ENCODE measurements at places on chromosomes 7 and 10.

DNA sequence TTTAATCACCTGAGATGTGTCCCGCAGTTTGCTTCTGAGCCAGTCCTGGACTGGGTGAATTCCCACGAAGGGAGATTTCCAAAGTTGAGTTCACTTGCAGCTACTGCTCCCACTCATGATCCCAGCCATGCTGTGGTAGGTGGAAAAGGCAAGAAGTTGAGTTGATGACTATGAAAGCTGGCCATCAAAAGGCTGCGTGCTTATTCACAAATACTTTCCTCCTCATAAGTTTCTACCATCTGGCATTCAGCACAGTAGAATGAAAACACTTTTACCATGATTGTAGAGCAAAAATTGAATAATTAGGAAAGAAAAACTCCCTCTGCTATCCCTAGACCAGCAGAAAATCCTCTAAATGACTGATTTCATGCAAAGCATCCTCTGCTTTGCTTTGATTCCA, 281.8 kb downstream of the INHBA start:
- DNase-seq: no peak

DNA sequence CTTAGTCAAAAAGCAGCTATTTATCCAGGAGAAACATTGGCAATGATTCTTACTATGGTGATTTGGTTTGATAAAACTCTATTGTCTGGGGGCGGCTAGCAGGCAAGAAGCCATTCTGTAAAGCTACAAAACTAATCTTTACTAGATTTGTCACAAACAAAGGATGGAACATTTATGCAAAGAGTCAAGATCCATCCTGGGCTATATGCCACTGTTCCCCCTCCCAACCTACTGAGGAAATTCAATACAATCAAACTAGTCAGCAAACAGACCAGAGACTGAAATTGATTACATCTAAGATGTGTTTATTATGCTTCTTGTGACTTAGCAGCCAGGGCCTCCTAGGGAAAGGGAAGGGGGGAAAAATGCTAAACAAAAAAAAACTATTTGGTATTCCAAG, 397.6 kb downstream of the GPAM start:
- DNase-seq: no peak

DNA sequence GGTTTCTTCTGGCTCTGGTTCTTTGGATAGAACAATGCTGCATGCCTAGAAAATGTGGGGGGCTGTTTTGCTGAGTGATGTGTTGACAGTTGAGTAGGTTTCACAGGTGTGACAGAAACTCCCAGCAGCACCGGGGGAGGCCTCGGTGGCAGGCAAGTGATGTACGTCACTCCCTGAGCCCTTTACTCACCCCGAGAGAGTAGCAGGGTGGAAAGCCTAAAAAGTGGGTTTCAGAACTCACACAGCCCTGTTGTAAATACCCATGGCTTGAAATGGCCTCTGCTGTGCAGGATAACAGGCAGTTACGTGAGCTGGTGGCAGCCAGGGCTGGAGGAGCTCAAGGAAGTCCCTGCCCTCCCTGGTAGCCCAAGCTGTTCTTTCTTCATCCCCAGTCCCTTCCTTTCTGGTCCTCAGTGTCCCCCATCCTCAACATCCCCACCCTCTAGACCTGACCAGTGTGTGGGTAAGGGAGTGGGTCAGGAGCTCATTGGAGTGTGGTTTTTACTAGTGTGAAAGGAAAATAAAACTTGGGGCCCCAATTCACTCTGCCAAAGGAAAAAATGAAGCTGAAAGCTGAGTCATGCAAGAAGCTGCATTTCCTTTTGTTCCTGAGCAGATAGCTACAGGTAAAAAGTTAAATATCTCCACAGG, 258.1 kb downstream of the STK31 start:
- DNase-seq: no peak

GRCh38 chr10:14838582-14839304, 637 bp downstream of the HSPA14 start:
- DNase-seq: no peak

GRCh38 chr7:87806150-87806549, 70.0 kb downstream of the SLC25A40 start:
- no peak for DNase-seq

- no peak for DNase-seq
Observed at GRCh38 chr7:43220250-43220649, 107.8 kb downstream of the HECW1 start.

DNA sequence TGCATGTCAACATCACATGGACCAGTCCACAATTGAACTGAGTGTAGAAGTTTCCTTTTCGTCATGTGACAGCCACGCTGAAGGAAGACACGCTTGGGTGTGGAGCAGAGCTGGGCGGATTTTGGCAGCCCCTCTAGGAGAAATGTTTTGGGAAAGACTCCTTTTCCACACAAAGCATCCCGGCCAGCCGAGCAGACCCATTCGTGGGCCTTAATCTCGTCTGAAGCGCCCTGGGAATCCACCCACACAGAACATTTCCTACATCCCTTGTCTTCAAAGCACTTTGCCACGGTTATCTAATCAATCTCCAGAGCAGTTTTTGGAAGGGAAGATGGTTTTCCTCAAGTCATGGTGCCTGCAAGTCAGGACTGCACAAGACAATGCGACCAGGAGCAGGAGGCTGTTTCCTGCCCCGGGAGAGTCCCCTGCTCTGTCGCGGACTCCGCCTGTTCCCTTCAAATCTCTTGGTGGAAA, 8.4 kb upstream of the IFT22 start:
- DNase-seq: no peak

- no peak for DNase-seq
Observed at GRCh38 chr10:17062955-17063484, 66.6 kb downstream of the CUBN start.

DNA sequence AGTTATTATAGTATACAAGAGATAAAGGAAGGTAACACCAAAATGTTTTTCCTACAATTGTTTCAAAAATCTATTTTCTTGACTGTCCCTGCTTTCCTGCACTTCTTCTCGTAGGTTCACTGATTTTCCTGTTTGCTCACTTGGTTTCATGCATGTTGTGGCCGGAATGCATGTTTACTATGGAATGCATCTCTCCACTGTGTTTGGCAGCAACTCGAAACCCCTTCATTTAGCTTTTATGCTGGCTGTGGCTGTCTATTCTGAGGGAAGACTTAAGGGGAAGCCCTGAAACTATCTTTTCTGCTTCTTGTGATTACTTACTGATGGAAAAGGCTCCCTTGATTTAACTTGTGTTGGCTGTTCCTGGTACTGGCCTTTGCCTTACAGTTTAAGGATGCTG, 120.3 kb downstream of the NRG3 start:
- DNase-seq: no peak

- DNase-seq: no peak
Observed at GRCh38 chr7:50205011-50205410, 99.5 kb upstream of the IKZF1 start.

- DNase-seq: no peak
Observed at GRCh38 chr10:43845121-43845520, 196.4 kb upstream of the ZNF32 start.

DNA sequence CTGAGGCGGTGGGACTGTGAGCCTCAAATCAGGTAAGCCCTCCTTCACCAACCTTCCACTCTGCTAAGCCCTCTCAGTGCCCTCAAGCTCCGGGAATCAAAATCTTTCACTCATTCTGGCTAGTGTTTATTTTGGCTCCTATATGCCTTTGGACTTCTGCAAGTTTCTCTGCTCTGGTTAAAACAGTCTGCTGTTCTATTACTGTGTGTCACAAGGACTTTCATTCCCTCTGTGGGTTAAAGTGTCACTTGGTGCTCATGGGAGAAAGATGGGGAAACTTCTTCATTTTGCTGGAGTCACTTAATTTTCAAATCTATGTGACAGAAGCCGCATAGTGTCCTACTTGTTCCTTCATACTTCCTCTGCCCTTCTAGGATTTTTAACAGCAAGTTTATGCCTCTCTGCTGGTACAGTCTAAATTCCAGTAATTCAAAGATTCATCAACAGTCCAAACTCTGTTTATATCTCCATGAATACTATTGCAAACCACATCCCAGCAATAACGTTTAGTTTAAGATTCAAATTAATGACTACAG, 61.3 kb downstream of the CD36 start:
- DNase-seq: no peak

DNA sequence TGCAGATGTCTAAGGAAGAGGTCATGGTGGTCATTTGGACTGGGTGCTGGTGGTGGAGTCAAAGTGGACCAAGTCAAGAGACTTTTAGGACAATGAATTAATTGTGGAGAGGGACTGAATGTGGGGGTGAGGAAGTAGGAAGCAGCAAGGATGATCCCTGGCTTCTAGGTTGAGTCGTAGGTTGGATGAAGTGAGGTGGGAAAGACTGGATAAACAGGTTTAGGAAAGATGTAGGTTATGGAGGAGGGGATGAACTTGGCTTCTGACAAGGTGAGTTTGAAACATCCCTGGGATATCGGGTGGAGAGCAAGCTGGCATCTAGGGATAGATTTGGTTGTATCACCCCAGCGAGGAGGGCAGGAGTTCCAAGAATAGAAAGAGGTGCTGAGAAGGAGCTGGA, 7.6 kb downstream of the SEMA4G start:
- DNase-seq: no peak

DNA sequence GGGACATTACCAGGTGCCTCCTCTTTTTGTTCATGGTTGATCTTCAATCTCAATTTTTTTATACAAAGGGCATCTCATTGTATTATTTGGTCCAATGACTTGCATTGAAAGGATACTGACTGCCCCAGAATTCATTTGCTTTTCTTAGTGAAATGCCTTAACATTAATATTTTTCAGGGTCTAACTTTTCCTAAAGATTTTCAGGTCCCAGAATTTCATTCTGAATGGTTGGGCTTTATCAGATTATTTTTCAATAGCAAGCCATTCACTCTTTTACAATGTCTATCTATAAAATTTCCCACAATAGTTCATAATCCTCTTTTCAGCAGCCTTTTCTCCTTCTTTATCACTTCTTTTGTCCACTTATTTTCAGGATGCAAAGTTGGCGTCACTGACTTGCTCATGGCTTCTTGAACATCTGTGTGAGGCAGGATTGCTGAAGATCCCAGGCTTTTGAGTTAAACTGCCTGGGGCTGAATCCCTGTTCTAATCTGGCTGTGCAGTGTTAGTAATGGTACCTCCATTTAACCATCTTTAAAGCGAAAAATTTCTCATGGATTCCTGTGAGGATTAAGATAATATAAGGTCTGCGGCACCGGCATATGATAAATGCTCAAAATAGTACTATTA, 131.7 kb upstream of the HDAC9 start:
- no peak for DNase-seq

GRCh38 chr10:8041992-8042720, 12.3 kb upstream of the GATA3 start:
- DNase-seq: no peak

GRCh38 chr10:119283387-119283786, 76.0 kb downstream of the GRK5 start:
- DNase-seq: no peak

DNA sequence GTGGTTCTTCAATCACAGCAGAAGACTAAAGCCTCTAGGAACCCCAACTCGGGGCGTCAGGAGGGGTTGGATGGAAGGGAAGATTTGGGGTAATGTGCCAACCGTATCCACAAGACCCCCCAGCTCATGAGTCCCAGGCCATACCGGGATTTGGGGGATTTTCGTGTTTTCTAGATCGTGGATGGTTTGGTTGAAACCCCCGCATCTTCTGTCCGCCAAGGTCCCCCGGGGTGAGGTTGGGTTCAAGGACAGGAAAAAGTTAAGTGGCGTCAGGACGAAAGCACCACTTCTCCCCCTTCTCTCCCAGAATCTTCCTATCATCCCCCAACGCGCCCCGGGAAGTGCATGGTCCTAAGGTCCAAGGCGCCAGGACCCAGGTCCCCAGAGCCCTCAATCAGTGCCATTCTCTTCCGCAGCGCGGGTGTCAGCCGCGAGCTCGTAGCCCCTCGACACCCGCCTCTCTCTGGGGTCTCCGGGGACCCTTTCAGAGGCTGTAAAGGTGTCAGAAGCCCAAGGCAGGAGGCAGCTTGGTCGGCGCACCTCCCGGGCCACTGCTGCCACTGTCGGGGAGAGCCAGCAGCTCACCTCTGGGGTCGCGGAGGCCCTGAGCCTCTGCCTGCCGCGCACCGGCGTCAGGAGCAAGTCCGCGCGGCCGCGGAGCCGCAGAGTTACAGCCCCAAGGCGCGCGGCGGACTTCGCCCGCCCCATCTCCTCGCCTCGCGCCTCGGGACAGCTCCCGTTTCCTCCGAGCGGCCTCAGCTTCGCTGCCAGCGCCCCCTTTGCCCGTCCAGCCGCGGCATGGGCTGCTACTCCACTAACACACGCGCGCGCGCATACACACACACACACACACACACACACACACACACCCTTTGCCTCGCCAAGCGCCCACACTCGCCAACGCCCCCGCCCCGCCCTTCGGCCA, 1.5 kb downstream of the MKX start:
- DNase-seq: no peak

DNA sequence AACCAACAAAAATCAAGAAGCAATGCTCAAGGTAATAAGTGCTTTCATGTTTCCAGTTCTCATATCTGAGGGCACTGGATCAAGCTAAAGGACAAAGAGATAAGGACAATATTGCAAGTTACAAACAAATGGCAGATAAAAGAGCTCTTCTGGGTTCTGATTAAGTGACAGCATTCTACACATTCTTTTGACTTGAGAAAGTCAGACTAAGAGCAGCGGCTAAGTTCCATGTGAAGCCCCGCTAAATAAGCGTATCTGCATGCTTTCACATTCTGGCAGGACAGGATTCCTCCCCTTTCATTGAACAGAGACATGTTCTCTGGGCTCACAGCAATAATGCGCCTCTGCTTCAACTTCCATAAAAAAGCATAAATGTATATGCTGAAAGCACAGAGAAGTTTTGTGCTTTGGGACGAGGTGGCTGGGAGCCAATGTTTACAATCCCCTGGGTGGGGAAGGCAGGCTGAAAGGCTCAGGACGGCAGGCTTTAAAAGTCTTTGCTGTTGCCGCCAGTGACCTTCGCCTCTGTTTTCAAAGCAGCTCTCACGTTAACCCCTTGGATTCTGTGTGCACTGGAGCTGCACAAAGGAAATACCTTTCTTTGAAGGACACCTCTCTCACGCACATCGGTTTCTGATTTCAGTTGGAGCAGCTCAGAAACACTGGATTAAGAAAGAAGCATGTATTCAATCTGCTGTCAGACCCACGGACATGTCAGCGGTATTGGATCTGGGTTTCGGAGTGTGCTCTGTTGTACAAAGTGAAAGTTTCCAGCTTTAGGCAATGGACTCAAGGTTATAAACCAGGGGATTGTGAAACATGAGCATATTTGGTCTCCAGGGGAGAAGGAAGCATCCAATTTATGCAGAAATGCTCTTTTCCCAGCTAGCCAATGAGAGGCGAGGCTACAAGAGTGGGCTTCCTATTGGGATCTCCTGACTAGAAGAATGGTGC, 105.4 kb upstream of the FAM133B start:
- DNase-seq: no peak

DNA sequence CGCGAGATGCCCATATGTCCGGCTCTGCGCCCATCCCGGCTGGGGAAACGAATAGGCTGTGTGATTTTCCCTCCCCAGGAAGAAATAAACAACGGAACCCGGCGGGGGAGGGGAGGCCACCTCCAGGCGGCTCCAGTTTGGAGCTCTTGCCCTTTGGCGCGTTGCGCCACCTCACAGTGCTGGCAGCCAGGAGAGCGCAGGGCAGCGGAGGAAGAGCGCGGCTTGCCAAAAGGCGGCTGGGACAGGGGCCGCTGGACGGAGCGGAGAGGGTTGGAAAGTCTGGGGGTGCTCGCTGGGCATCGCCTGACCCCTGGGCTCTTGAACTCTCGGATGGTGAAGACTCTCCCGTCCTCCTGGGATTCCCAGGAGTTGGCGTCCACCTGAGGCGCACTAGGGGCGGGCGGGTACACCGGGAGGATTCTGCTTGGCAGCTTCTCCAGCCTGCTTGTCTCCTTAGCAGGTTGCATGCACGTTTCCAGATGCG, 5.3 kb upstream of the NEUROG3 start:
- DNase-seq: no peak

GRCh38 chr10:35577926-35578617, 27.1 kb upstream of the GJD4 start:
- peak; percentile 69 for DNase-seq

GRCh38 chr10:25758041-25758457, 176.0 kb upstream of the MYO3A start:
- no peak for DNase-seq

Data from NCI-H1694 treated with DMSO at 0.1 percent for 48 hours (cell line).